ENCODE measurements at places on chromosomes 11 and 22. TPM values are rescaled to one million over a fixed set of nuclear protein-coding genes. Genes with fewer than 3 reads are reported as not detected.

DNA sequence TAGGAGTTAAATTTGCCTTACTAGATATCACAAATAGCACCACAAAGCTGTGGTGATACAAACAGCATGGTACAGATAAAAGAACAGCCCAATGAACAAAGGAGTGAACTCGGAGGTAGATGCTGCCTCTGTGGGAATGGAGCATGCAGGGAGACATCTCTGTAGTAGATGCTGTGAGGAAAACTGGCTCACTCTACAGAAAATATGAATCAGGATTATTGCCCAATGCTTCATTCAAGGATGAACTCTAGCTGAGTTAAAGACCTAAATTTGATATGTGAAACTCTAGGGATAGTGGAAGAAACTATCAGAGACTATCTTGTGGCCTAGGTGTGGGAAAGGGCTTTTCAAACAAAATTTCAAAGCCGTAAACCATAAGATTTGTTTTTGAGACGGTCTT lies 15.3 kb upstream of the CAPN5 start:
- no peak for DNase-seq

GRCh38 chr11:2377511-2378443 lies 667 bp downstream of the CD81 start:
- DNase-seq, result peak; percentile 85

Gene CNGA4
- 0.31 TPM for total RNA-seq

- DNase-seq, result no peak
Measured at GRCh38 chr11:27908621-27909020, 199.3 kb downstream of the KIF18A start.

- no peak for DNase-seq
Measured at GRCh38 chr11:13784855-13785254, 116.4 kb downstream of the FAR1 start.

DNA sequence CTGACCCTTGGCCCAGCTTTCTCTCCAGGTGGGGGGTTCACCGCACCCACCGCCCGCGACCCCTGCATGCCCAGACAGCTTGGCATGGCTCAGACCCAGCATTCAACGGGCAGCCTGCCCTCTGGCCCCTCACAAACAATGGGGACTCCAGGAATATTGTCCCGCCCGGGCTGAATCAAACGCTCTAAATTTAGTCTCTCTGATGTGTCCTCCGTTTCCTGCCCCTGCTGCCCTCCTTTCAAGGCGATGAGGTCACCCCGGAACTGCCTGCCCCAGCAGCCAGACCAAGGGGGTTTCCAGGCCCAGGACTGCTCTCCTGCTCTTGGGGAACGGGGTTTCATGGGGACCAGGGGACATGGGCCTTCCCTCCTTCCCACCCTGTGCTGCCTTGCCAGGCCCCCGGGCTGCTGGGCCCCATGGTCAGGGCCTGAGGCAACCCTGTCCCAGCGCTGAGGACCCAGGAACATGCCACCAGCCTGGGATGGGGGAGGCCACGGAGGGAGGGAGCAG lies 10.1 kb upstream of the PDGFB start:
- no peak for DNase-seq

Gene KCTD14
- 4.0 TPM for total RNA-seq

DNA sequence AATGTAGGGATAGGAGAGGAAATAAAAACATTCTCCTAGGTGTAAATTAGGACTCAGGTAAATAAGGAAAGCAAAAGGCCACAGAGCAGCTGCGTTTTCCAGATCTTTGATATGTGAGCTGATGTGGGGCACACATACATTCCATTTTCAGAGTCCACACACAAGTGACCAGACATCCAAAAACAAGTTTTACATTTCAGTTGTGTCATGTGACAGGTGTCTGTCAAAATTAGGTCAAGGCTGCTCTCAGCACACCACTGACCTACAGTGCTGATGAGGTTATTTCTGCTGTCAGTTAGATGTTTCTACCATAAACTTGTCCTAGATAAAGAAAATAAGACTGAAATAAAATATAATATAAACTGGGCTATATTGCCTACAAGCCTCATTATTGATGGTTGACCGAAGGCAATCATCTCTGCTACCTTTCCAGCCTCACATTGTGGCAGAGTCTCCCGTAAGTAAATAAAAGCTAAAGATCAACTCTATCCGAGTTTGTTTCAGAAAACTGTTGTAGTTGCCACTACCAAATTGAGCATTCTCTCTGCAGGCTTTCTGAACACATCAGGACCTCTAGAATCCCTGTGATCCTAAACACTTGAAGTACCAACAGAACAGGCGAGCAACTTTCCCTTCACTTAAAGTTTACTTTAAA lies 7.9 kb downstream of the ARHGAP20 start:
- no peak for DNase-seq

Gene APOL4
- total RNA-seq, result 9.8 TPM

- no peak for DNase-seq
Measured at GRCh38 chr11:111298413-111299100, at the start of gene POU2AF3. POU2AF3 (plus strand) TSS chr11:111298546; CDS start chr11:111298582, 36 bp downstream.

Gene PARVG
- total RNA-seq, result 16.7 TPM

Gene IGSF9B
- 13.5 TPM for total RNA-seq

Measured in sciatic nerve (tissue), 2 donors.